Thymus (tissue), 14 donors: ENCODE measurements at places on chromosomes 6 and 20. TPM values are rescaled to one million over a fixed set of nuclear protein-coding genes. Genes with fewer than 3 reads are reported as not detected.

Gene NELFCD
- total RNA-seq: 42.2 TPM

Gene RIPOR2
- 48.4 TPM for total RNA-seq

Gene AKAP12
- 14.4 TPM for total RNA-seq

Gene AVP
- 0.33 TPM for total RNA-seq
